Airway epithelial cell (primary cell): ENCODE measurements at places on chromosomes 1 and 21. TPM values are rescaled to one million over a fixed set of nuclear protein-coding genes. Genes with fewer than 3 reads are reported as not detected.

Gene DSTYK
- 7.2 and 8.9 TPM in 2 replicates for total RNA-seq

Gene NIBAN1
- total RNA-seq, result 2.6 and 3.1 TPM in 2 replicates

Gene NHLH1
- total RNA-seq, result not detected in 2 replicates

Gene C1orf226
- total RNA-seq, result 0.46 and 1.1 TPM in 2 replicates

Gene FYB2
- total RNA-seq, result not detected in 2 replicates

Gene RAB3B
- total RNA-seq, result 4.7 and 6.7 TPM in 2 replicates

Gene ROR1
- 0.42 and 1.5 TPM in 2 replicates for total RNA-seq

Gene IRF6
- total RNA-seq, result 144 and 195 TPM in 2 replicates

Gene CD1D
- total RNA-seq, result 2.0 and 3.4 TPM in 2 replicates

Gene TCP10L
- 0.21 TPM in 1 of 2 replicates, not detected in the other for total RNA-seq
